Glutamatergic neuron (in vitro differentiated cells): ENCODE measurements at places on chromosomes 3 and 15.
A peak's percentile ranks its signal among the peaks of the same experiment; 100 is the strongest.

- DNase-seq = no peak
These were observed 7.2 kb downstream of the MESP2 start for GRCh38 chr15:89783111-89783860.

- no peak for DNase-seq
These were observed 87.5 kb downstream of the FAM43A start for GRCh38 chr3:194773216-194773615.

DNA sequence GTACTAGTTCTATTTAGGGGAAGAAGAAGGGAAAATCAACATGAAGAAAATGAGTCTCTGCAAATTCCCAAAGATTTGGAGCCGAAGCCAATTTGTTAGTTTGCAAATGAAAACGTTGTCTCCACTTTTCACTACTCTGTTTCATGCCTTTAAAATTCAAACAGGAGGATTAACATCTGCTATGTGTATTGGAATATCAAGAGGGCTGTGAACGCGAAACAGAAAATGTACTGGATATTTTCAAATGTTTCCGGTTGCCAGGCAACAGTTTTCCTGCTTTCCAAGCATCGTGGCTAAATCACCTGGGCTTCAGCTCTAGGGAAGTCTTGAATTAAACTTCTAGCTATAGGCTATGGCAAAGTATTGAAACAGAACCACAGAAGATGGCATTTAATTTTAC, 172.8 kb downstream of the KCNMB2 start:
- no peak for DNase-seq

DNA sequence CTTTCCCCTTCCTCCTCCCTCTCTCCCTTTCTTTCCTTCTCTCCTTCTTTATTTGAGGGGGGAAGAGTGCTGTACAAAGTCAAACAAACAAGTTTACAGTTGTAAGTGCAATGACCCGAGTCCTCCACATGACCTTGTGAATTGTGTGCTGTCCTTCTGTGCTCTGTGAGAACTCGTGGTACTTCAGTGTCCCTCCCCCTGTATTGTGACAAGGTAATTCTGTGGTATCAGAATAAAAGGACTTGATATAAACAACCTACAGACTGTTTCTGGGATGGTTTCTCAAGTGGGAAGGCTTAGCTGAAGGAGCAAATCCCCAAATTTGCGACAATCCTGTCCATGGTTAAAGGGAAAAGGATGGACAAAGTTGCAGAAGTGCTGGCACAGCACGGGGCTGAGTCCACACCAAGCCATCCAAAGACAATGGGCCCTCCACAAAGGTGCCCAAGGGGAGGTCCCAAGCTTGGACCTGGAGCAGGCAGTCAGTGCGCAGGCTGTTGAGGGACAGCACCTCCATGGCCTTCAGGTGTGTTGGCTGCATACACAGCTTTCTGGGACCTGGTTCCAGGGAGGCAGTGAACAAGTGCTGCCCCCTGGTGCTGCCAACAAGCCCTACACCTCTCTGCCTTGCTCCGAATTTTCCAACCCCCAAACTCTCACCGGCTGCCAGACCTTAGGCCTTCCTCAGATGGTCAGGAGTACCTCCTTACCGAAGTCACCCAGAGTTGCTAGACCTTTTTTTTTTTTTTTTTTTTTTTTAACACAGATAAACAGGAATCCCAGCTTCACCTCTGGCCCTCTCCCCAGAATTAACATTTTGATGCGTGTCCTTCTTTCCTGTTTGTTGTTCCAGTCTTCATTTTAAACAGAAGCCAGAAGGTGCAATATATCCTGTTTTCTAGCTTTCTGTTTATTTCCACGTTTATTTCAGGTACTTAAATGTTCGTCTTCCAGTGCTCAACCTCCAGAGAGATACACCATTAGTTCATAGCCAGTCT, 2.6 kb upstream of the APEH start:
- DNase-seq = peak; percentile 81

DNA sequence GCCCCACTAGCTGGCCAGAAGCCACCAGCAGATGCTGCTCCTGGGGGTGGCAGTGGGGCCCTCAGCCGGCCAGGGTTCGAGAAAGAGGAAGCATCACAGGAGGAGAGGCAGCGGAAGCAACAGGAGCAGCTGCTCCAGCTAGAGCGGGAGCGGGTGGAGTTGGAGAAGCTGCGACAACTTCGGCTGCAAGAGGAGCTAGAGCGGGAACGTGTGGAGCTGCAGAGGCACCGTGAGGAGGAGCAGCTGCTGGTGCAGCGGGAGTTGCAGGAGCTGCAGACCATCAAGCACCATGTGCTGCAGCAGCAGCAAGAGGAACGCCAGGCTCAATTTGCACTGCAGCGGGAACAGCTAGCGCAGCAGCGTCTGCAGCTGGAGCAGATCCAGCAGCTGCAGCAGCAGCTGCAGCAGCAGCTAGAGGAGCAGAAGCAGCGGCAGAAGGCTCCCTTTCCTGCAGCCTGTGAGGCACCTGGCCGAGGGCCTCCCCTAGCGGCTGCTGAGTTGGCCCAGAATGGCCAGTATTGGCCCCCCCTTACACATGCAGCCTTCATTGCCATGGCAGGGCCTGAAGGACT, 17.5 kb upstream of the APEH start:
- peak; percentile 31 for DNase-seq
